Endothelial cell of umbilical vein (primary cell): ENCODE measurements at places on chromosomes 7 and 10.

- no peak for DNase-seq
These were observed 75.9 kb downstream of the PPP1R3C start for GRCh38 chr10:91556691-91557566.

DNA sequence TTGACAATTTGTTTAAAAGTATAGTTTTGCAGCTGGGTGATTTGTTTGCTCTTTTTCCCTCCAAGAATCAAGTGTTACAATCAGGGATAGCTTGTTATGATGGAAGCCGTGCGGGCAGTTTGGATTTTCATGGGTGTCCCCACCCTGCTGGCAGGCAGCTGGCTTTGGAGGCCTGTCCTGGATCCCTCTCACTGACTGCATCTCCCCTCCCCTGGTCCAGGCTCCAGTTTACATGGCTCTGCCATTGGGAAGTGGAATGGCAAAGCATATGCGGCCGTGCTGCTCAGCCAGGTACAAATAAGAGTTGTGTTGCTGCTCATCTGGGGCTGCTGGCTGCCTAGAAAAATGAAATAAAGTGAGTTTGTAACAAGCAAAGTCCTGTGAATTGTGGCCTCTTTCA is 76.0 kb downstream of the CXCL12 start:
- DNase-seq: no peak

DNA sequence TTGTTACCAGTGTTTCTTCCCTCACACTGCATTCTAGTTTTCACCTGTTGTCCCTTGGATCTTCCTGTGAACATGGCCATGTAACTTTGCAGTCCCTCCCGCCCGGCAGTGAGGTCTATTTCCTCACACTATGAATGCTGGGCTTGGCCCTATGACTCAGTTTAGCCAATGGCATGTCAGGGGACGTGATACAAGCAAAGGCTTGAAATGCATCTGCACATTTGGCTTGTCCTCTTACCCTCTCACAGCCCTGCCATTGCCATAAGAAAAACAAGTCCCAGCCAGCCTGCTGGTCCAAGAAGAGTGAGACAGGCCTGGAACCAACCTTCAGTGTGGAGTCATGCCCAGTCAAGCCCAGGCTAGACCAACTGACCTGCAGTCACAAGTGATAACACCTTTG is 17.1 kb upstream of the EZH2 start:
- no peak for DNase-seq

DNA sequence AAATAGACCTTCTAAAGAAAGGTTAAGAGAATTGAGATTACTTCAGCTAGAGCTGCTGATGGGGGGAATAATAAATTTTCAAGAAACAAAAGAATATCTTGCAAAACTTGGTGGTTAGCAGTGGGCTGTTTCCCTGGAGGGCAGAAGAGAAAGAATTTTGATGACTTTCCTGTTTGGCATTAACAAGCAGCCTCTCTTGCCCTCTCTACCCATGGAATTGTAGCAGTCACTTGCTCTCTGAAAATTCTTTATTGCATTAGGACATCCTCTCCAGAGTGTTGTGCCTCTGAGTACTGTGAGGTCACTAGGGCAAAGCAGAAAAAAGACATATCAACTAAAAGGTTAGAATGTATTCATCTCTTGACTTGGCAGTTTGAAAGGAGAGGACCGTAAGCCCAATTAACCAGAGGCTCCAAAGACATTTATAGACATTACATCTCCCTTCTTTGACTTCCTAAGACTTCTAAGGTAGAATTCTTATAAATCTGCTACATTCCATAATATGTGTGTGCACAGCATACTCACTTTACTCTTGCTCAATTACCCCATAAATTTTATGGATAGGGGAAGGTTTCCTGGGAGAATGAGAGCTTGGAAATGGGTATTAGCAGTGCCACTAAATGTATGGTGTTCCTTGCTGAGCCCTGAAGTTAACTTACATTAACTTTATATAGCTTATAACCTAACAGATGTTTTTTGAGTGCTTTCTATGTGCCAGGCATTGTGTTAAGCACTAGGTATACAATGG is 215.3 kb downstream of the KIF20B start:
- no peak for DNase-seq

DNA sequence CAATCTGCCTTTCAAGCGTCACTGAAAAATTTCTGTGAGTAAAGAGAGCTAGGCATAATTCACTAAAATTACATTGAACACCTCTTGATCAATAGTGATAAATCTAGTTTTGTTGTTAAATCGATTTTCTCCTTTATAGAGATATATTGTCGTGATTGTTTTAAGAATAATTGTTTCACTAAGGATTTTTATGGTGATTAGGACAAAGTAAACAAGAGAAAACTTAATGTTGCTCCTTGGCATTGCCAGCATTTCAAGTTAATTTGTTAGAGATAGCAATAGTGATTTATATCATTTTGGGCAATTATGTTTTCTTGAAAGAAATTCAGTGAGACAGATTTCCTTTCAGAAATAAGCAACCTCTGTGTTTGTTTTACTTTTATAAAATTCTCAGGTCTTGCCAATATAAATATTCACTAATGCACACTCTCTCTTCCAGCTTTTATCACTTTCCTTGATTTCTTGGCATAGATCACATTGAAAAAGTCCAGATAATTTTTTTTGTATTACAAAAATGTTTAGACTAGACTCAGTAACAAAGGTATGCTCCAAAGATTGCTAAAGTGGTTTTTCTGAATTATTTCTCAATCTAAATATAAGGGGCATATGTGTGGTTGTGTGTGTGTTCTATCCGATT is 538.7 kb downstream of the TFEC start:
- peak; percentile 49 for DNase-seq

- no peak for DNase-seq
These were observed 27.7 kb upstream of the ADGRA1 start for GRCh38 chr10:133060022-133060421.

DNA sequence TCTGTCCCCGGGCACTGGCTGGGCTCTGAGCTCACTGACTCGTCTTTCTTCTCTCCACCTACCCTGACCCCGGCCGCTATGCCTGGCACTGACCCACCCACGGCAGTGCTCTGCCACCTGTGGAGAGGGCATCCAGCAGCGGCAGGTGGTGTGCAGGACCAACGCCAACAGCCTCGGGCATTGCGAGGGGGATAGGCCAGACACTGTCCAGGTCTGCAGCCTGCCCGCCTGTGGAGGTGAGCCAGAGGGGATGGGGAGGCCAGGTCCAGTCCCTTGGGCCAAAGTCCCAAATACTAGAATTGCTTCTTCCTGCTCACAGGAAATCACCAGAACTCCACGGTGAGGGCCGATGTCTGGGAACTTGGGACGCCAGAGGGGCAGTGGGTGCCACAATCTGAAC is 27.3 kb downstream of the TBATA start:
- DNase-seq: no peak

DNA sequence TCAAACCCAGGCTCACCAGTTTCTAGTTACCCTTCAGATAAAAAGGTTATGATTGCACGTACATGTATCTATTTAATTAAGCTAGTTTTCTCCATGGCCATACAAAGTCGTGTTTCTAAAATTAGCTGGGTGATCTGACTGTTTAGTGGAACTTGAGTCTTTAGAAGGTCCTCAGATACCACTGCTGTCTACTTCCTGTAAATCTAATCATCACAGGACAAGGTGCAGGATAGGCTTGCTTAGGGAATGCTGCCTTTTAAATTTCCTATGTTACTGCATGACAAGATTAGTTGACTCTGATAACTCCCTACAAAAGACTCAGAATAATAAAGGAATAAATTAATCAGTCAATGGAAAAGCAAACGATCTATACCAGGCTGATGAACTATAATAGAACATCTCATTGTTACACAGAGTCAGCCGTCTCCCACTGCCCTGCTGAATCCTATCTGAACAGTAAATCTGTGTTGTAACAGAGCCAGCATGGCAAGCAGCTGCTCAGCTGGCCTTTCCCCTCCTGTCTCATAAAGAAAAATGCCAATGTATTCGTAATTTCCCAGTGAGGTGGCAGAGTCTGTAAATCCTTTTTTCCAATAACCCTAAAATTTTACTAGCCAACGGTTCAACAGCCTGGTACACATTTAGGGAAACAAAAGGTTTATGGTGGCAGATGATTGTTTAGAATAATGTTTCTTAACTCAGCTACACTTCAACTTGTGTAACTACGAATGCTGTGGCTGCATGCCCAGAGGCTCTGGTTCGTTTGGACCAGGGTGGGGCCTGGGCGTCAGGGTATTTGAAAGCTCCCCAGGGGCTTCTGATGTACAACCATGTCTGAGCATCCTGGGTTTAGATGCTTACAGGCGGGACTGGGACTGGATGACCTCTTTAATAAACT is 318.0 kb downstream of the PAXIP1 start:
- DNase-seq: no peak

GRCh38 chr7:45979275-45980180 is 58.5 kb upstream of the IGFBP3 start:
- DNase-seq: no peak

- no peak for DNase-seq
These were observed 722.2 kb downstream of the PARD3 start for GRCh38 chr10:34092891-34093290.

DNA sequence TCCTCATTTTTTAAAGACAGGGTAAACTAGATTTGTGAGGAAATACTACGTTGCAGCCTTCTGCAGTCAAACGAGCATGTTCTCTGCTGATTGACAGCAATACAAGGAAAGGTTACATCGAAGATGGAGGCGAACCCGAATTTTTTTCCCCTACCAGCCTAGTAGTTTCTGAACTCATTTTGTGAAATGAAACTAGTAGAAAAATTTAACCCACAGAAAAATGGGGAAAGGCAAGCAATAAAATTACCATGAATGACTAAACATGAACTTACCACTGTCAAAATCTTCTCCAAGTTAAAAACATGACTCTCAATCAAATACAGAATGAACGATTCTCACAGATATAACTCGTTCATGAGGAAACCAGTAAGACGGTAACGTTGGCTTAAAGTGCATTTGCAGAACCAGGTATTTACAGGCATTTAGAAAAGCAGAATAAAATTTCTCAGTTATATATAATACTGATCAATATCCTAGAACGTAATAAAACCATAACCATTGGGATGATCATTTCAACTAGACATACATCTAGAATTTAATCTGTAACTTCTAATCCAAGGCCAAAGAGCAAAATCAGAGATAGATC is 73.9 kb downstream of the CELF2 start:
- DNase-seq: no peak

- no peak for DNase-seq
These were observed 65.1 kb upstream of the BET1 start for GRCh38 chr7:94069162-94069739.

DNA sequence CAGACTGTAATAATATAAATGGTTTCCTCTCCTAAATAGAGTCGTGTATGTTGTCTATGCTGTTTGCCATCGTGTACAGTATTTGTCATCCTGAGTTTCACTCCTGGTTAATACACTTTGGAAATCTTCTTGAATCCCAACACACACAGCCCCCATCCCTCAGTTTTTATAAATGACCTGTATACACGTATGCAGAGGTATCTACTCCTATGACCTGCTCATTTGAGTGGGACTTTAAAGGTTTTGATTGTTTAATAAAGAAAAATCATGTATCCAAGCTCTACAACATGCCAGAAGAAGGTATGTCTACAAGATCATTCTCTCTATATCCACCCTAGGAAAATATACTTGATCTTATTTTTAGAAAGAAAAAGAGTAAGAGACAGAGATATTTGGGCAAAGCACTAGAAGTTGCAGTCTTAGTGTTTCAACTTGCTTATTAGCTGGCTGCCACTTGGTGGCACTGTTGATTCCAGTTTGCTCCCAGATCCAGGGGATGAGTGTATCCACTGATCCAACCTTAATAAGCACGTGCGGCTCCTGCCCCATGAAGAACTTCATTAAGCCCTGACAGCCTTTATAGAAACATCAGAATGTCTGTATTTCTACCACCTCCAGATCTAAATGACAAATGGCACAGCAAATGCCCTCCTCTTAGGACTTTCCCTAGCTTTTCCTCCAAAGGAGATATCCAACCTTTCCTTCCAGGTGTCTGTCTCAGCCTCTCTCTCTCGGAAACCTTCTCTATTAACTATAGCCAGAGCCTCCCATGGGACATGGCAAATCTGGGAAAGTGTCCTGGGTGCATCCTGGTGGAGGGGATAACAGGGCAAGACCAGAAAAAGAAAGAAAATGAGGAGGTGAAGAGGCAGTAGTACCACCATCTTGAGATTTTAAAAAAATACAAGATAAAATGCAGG is 181.6 kb upstream of the NEBL start:
- peak; percentile 72 for DNase-seq

GRCh38 chr7:38244516-38244915 is 28.9 kb downstream of the TARP start:
- no peak for DNase-seq
